HT1080 (cell line): ENCODE measurements at places on chromosomes 2 and 18. TPM values are rescaled to one million over a fixed set of nuclear protein-coding genes. Genes with fewer than 3 reads are reported as not detected.

- DNase-seq: no peak
Observed at GRCh38 chr2:694174-694573, 17.0 kb upstream of the TMEM18 start.

- no peak for DNase-seq
Observed at GRCh38 chr2:54556621-54557121, 100.5 kb downstream of the SPTBN1 start.

DNA sequence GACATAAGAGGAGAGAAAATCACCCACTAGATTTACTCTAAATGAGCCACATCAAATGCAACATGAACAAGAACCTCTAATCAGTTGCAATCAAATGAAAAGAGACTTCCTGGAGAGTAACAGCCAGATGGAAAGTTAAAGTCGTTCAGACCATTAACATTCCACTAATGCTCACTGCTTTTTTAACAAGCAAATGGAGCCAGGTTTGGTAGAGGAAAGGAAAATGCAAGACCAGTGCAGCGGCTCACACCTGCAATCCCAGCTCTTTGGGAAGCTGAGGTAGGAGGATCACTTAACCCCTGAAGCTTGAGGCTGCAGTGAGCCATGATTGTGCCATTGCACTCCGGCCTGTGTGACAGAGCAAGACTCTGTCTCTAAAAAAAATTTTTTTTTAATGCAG, 48.5 kb downstream of the CACNB4 start:
- DNase-seq: no peak

DNA sequence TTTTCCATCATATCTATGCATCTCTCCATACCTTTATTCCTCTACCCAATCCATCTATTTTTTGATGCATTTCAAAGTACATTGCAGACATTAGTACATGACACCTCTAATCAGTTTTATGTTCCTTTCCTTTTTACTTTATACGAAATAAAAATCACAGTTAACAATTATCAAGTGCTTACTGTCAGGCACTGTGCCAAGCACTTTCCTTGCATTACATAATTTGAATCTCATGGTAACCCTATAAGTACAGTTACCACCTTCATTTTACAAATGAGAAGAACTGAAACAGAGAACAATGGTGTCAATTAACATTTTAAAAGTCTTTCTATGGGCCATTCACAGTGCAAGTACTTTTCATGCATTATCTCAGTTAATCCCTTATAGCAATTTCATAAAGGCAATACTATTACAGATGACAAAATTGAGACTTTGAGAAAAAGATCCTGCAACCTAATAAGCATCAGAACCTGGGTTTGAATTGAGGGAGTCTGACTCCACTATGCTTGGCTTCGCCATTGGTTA, 544.4 kb upstream of the TNP1 start:
- no peak for DNase-seq

DNA sequence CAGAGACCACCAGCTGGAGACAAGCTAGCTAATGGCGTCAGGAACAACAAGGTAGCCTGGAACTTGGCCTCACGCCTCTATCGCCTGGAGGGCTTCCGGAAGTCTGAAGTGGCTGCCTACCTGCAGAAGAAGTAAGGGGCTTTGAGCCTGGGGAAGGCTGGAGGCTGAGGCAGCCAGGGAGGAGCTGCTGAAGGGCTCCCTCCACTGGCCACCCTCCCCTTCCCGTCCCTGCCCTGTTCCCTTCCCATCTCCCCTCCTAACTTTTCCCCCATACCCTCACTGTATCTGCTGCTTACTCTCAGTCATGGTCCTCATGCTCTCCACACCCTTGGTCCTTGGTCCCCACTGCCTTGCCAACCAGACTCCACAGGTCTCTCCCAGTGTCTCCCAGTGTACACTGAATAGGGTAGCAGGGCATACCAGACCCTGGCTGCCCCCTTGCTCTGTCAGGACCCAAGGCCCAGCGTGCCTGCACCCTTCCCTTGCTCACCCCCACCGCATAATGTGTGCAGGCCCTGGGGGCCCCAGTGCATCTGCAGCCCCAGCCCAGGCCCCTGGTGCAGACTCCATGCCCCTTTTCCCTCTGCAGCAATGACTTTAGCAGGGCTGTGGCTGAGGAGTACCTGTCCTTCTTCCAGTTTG, 18.8 kb downstream of the PSD4 start:
- DNase-seq: no peak

- DNase-seq: peak; percentile 71
Observed at GRCh38 chr2:19474128-19474527, 115.7 kb upstream of the OSR1 start.

DNA sequence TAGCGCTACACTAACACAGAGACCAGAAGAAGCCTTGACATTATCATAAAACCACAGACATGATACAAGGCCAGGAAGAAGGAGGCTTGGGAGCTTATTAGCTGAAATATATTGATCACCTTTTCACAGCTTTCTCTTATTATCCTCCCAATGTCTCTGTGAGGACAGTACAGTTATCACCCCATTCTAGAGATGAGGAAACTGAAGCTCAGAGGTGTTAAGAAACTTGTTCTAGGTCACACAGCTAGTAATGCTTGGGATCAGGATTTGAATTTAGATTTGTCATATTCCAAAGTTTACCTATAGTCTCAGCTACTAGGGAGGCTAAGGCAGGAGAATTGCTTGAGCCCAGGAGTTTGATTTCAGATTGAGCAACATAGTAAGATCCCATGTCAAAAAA, 44.6 kb upstream of the LTBP1 start:
- DNase-seq: no peak

DNA sequence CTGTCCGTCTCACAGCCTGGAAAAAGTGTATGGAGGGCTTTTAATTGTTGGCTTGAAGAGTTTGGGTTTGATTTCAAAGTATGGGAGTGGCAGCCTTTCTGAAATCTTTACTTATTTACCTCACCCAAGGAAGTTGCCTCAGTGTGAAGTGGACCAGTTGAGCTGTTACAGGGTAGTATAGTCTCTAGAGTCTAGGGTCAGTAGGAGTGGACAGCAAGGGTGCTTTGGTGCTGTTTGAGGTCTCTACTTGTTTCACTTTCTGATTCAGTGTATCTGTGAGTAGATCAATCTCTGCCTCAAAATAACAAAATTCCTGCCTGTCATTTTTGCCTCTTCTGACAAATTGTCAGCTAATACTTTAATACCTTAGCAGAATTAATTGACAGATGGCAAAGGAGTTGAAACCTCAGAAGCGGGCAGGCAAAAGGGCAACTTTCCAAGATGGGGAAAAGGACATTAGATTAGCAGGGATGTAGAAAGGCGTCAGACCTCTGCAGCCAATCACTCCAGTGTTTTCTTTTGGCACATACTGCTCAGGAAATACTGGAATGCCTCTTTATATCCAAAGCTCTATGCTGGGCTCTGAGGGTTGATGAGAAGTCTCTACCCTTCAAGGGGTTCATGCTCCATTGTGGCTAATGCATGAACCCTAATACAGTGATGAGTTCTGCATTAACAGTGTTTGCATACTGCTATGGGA, 5.9 kb downstream of the RIOK3 start:
- DNase-seq: no peak

GRCh38 chr2:52594026-52594425, 1173.6 kb upstream of the CHAC2 start:
- DNase-seq: no peak

GRCh38 chr2:57881998-57882888, 164.4 kb upstream of the VRK2 start:
- DNase-seq: peak; percentile 62

- no peak for DNase-seq
Observed at GRCh38 chr2:144020047-144020446, 499.9 kb downstream of the ZEB2 start.

GRCh38 chr2:166068981-166069380, 58.8 kb downstream of the SCN1A start:
- no peak for DNase-seq

DNA sequence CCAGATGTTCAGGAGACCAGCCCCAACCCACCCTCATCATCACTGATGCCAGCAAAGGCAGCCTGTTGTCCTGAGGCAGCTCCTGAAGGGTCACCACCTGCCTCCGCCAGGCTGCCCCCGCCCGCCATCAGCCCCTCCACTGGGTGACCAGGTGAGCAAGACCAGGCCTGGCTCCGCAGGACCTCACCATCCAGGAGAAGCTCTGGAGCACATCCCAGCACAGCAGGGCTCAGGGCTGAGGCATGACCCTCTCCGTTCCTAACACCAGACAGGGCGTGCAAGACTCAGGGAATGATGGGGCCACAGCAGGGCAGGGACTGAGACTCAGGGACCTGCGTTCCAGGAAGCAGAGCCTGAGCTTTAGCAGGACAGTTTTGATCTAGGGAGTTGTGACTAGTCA, 218.8 kb upstream of the RAB6C start:
- DNase-seq: no peak

- no peak for DNase-seq
Observed at GRCh38 chr2:925309-925708, 25.3 kb upstream of the SNTG2 start.

- DNase-seq: peak; percentile 60
Observed at GRCh38 chr18:987325-988186, 82.9 kb downstream of the ADCYAP1 start.

- no peak for DNase-seq
Observed at GRCh38 chr2:40436093-40436475, 15.8 kb downstream of the SLC8A1 start.

GRCh38 chr18:63348508-63349136, 18.4 kb downstream of the KDSR start:
- DNase-seq: no peak

DNA sequence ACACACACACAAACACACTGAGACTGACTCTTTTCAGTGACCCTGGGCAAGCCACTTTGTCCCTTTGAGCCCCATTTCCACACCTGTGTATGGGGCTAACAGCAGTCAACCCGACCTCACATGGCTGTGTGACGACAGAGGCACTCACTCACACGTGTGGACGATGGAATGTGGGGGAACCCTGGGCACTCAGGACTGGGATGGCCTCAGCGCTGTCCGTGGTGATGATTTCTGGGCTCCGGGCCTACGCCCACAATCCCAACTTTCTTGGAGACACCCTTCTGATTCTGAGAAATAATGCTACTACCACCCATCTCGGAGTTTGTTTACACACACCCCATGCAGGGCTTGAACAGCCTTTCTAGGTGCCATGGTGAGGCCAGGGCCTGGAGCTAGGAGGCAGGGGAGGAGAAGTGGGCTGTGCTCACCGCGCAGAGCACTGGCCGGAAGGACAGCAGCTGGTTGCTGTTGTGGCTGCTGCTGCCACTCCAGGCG, 1.5 kb downstream of the CRYBA2 start:
- DNase-seq: no peak

DNA sequence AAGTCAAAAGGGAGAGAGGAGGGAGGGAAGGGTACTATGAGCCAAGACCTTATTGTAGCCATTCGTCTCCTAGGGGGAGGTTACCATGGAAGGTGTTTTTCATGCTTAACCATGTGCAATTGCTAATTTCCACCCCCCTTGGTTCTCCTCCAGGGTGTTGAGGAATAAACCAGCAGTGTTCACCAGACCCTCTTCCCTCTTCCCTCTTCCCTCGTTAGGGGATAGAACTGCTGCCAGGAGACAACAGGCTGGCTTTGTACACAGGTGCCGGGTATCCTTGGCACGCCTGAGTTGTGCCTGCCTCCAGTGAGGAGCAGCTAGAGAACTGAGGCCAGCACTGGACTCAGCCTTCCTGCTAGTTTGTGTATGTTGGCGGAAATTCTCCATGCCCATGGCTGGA, 41.1 kb upstream of the ARL5A start:
- DNase-seq: no peak

- no peak for DNase-seq
Observed at GRCh38 chr2:39468579-39469451, 31.7 kb upstream of the MAP4K3 start.

GRCh38 chr2:120436460-120436739, 90.5 kb downstream of the INHBB start:
- no peak for DNase-seq

- no peak for DNase-seq
Observed at GRCh38 chr2:196515051-196515450, 124.5 kb upstream of the CCDC150 start.

GRCh38 chr2:27072920-27073319, 1.5 kb upstream of the OST4 start:
- DNase-seq: no peak

DNA sequence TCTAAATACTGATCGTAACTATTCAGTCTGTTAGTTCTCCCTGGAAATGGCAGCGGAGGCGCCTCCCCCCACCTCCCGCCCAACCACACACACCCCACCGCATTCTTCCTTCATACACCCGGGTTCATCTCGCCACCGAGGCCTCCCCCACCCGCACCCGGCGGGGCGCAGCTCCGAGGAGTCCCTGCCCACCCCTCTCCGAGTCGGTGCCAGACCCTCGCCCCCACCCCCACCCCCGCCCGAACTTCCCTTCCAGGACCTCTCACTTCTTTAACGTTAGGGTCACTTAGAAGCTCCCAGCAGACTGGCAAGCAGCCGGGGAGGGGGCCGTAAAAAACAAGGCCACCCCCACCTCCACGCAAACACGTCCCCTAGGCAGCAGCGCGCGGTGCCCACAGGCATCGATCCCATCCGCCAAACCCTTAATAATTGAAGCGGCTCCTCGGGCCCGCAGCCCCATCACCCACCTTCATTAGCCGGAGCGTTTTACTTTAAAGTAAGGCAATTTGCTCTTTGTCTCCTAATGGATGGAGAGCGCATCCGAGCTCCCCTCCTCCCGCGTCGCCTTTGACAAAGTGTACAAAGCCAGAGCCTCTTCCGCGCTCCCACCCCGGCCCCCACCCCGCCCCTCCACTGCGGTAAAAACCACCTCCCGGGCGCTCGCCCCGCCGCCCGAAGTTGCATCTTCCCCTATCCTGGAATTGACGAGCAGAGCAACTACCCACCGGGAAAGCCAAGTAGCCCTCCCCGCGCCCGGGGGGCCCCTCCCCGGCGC, 624 bp downstream of the ZNF516 start:
- DNase-seq: no peak

- DNase-seq: no peak
Observed at GRCh38 chr2:151299920-151300539, 10.6 kb upstream of the NMI start.

GRCh38 chr2:85760371-85760770, 6.6 kb downstream of the ATOH8 start:
- DNase-seq: no peak

The CNRIP1 gene
- total RNA-seq: 50.4 and 69.7 TPM in 2 replicates

The ZAP70 gene
- total RNA-seq: 0.47 TPM in 1 of 2 replicates, not detected in the other

The WNT6 gene
- total RNA-seq: not detected in 2 replicates

The CRYGC gene
- total RNA-seq: 0.17 TPM in 1 of 2 replicates, not detected in the other

The ANKRD29 gene
- not detected in 2 replicates for total RNA-seq

The BMP10 gene
- total RNA-seq: not detected in 2 replicates

The LTBP1 gene
- 28.6 and 40.5 TPM in 2 replicates for total RNA-seq

The ZNF804A gene
- 0.55 and 0.63 TPM in 2 replicates for total RNA-seq

The SLC9A2 gene
- total RNA-seq: 0.18 TPM in 1 of 2 replicates, not detected in the other

The GCA gene
- 3.2 and 3.5 TPM in 2 replicates for total RNA-seq

The CCBE1 gene
- 22.0 and 31.1 TPM in 2 replicates for total RNA-seq
